ENCODE measurements at places on chromosomes 7 and 10. TPM values are rescaled to one million over a fixed set of nuclear protein-coding genes. Genes with fewer than 3 reads are reported as not detected.

DNA sequence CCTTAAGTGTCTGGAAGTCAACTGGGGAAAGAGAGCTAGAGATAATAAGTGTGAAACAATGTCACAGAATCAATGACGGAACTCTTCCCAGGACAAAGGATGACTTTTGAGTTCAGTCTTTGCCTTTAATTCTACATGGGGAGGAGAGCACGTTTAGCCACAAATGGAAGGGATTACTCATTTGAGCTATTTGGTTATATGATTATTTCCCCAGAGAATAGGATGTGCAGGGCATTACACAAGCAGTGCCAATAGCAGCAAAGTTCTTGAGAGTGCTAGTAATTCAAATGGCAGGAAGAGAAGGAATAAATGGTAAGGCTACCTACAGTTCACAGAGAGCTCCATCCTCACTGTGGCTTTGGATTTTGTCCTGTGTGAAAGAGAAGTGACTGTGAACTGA, 6.0 kb downstream of the EGFR start:
- H3K27ac ChIP-seq = no peak overlapping the region
- DNase-seq = no peak
- H3K4me1 ChIP-seq = no peaks in the 10 kb centered on the region
- no peaks in the 10 kb centered on the region for H3K27me3 ChIP-seq

- peak overlapping the region; percentile 98 for H3K27ac ChIP-seq
- no peak for DNase-seq
- peaks cover 26% of the 10 kb centered on the region for H3K4me1 ChIP-seq
- H3K36me3 ChIP-seq = no peaks in the 10 kb centered on the region
- no peaks in the 10 kb centered on the region for H3K27me3 ChIP-seq
- peak overlapping the region; percentile 92 for H3K4me3 ChIP-seq
These were observed 701 bp upstream of the CUL1 start for GRCh38 chr7:148698007-148698396.

Gene CAV2
- total RNA-seq = 13.9 TPM

GRCh38 chr10:76106611-76107010, 675.2 kb downstream of the LRMDA start:
- no peak overlapping the region for H3K27ac ChIP-seq
- H3K36me3 ChIP-seq = no peaks in the 10 kb centered on the region
- H3K27me3 ChIP-seq = no peaks in the 10 kb centered on the region
- no peak overlapping the region for H3K4me3 ChIP-seq
- no peaks in the 10 kb centered on the region for H3K4me1 ChIP-seq
- DNase-seq = no peak

Gene TRPV5
- not detected for total RNA-seq

Gene MNX1
- total RNA-seq = 41.9 TPM

DNA sequence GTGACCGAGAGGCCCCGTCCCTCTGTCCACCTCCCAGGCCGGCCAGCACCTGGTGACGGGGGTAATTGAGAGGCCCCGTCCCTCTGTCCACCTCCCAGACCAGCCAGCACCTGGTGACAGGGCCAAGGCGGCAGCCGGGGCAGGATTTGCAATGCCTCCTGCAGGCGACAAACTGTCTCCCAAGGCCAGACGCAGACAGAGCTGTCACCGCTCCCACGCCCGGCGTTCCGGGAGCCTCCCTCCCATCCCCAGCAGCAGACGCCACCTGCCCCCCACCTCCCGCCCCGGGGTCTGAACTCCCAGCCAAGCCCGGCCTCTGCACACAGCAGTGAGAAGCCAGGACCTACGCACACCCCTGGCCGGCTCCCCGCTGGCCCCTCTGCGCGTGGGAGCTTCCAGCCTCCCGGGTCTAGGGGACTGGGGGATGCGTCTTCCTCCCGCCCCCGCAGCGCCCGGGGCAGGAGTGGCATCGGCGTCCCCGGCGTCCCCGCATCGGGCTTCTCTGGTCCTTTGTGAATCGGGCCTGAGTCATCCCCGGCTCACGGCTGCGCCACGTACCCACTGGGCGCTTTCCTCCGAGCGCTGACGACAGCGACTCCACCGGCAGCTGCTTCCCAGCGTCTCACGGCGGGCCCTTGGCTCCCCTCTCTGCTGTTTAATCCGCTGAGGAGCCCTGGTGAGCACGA, 95.1 kb upstream of the DIP2C start:
- DNase-seq = no peak
- no peaks in the 10 kb centered on the region for H3K27me3 ChIP-seq
- H3K4me1 ChIP-seq = no peaks in the 10 kb centered on the region
- H3K4me3 ChIP-seq = peak overlapping the region; percentile 48
- H3K27ac ChIP-seq = no peak overlapping the region

- no peaks in the 10 kb centered on the region for H3K36me3 ChIP-seq
- no peaks in the 10 kb centered on the region for H3K27me3 ChIP-seq
- no peak overlapping the region for H3K27ac ChIP-seq
- no peak for DNase-seq
These were observed 36.4 kb upstream of the JCAD start for GRCh38 chr10:30095631-30096422.

DNA sequence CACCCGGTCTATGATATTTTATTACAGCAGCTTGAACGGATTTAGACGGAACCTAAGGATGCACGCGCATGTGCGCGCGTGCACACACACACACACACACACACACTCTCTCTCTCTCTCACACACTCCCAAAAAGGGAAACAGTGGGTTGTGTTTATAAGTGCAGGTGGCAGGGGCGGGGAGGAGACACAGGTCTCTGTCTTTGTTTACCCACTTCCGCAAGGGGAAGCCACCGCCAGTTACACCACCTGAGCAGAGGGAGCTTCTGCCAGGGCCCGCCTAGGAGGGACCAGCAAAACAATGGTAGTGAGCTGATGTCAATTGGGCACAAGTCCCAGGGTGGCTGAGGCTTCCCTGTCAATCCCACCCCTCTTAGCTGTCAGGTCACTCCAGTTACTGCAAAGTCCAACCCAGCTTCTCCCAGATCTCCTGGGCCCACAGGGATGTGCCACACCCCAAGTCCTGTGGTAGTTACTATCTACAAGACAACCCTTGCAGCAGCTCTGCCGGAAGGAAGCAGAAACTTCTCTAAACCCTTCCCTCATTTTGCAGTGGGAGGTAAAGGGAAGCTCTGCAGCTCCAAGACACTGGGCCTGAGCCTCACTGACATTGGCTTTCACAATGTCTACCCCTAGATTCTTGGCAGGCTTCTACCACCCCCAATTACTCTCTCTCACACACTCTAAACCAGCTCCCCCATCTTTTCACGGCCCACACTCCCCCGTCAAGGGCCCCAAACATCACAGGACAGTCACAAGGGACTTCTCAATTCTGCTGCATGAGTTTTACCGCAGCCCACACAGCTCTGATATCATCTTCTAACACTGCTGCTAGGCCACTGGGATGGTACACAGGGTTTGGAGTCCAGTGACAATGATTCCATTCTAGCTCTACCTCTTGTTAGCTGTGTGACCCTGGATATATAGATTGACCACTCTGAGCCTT, 17.6 kb downstream of the ANXA11 start:
- H3K4me1 ChIP-seq = peaks cover 42% of the 10 kb centered on the region
- H3K27me3 ChIP-seq = no peaks in the 10 kb centered on the region
- no peaks in the 10 kb centered on the region for H3K36me3 ChIP-seq
- DNase-seq = peak; percentile 74
- peak overlapping the region; percentile 15 for H3K4me3 ChIP-seq

Gene HDAC9
- 6.0 TPM for total RNA-seq

DNA sequence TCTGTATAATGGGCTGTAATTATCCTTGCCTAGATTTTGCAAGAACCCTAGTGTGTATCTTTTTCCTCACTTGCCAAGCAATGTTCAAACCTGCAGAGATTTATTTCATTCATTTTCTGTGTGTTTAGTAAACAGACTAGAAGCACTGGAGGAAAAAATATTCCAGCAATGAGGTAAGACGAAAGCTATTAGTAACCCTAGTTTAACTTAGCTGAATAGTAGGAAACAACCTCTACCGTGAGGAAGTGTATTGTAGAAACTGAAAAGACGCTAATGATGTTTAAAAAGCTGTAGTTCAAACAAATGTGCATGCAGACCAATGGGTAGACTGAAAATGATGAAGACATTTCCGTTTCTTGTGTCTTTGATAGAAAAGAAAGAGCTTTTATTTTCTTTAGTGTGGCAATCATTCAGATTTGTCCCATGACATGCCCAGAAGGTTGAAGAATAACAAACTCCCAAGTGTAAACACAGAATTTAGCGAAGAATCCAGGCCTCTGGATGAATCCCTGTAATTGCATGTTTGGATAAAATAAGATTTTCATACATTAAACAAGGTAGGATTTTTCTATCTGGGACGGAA, 20.7 kb downstream of the CAV1 start:
- H3K27ac ChIP-seq = peak overlapping the region; percentile 63
- H3K36me3 ChIP-seq = no peaks in the 10 kb centered on the region
- H3K4me3 ChIP-seq = no peak overlapping the region
- peaks cover 9% of the 10 kb centered on the region for H3K4me1 ChIP-seq

DNA sequence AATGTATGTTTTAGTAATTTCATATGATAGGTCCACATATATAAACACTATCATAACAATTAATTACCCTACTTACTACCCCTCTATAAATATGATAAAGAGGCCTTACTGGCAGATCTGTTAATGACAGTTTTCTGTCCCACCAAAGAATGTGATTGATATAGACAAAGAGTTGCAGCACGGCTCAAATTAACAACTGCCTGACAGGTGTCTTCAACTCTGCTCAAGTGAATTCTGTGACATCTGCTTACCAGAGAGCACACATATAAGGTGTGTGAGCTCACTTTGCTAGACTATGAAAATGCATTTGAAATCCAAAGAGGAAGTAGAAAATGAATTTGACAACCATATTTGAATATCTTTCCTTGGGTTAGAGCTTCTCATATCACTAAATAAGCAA, 36.6 kb downstream of the CACNA2D1 start:
- no peaks in the 10 kb centered on the region for H3K4me1 ChIP-seq
- no peak overlapping the region for H3K4me3 ChIP-seq
- H3K27me3 ChIP-seq = no peaks in the 10 kb centered on the region
- no peak for DNase-seq
- H3K27ac ChIP-seq = no peak overlapping the region

Gene AS3MT
- not detected for total RNA-seq

DNA sequence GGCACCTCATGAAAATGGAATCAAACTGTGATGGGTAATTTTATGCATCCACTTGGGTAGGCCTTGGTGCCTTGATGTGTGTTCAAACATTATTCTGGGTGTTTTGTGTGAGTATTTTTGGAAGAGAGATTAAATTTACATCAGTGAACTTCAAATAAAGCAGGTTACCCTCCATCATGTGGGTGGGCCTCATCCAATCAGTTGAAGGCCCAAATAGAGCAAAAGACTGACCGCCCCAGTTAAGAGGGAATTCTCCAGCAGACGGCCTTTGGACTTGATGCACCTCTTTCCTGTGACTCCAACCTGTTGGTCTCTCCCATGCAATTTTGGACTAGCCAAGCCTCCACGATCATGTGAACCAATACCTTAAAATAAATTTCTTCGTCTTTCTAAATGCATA, 97.7 kb upstream of the DPP6 start:
- no peaks in the 10 kb centered on the region for H3K4me1 ChIP-seq
- H3K27me3 ChIP-seq = no peaks in the 10 kb centered on the region
- H3K27ac ChIP-seq = no peak overlapping the region
- DNase-seq = no peak
- no peak overlapping the region for H3K4me3 ChIP-seq

Gene UNC5B
- 31.3 TPM for total RNA-seq

Gene PTPN20
- total RNA-seq = not detected

Gene C10orf95
- total RNA-seq = not detected

DNA sequence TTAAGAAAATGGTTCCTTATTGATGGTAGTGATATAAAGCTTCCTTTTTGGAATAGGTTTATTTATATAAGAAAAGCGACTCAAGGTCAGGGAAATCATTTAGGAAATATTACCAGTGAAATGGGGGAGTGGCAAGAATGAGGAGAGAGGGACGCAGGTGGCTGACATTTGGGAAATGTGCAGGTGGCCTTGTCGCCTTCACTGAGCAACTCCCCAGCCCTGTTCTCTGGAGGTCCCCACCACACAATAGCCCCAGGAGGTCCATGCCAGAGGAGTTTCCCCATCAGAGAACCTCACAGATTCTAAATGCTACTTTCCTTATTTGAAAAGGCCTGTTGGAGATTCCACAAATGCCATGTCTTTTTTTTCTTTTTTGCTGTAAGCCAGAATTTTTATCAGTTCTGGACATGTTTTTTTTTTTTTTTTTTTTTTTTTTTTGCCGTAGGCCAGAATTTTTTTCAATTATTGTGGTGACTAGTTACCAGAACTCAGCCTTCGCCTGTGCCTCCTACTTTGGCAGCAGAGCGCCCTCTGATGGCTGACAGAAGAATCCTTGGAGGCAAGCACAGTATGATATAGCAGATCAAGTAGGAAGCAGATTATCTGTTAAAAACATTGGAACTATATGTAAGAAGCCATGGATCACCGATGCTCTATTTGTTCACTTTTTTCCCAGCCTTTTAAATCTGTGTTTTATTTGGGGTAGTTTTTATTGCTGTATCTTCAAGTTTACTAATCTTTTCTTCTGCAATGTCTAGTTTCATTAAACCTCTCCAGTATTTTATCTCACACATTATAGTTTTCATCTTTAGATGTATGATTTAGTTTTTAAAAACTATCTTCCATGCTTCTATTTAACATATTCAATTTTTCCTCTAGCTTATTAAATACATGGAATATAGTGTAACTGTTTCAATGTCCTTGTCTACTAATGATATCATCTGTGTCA, 18.6 kb downstream of the OPALIN start:
- no peak overlapping the region for H3K4me3 ChIP-seq
- DNase-seq = no peak
- H3K4me1 ChIP-seq = no peaks in the 10 kb centered on the region
- no peak overlapping the region for H3K27ac ChIP-seq

GRCh38 chr10:101848894-101849351, 5.3 kb upstream of the KCNIP2 start:
- H3K36me3 ChIP-seq = peaks cover 45% of the 10 kb centered on the region
- no peak for DNase-seq
- H3K4me3 ChIP-seq = no peak overlapping the region

DNA sequence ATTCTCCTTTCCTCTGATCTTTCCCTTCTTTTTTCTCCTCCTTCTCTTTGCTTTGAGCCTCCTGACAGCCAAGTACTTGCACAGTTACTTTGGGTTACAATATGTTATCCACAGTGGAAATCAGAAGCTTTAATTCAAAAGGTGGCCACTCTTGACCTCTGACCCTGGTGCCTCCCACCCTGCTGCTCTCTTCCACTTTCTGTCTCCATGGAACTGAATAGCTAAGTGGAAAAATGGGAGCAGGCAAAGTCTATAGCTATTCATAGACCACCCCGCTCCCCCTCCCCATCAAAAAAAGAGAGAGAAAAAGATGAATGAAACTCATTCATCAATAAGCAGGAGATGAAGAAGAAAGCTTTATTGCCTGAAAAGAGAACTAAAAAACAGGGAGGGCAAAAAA, 39.4 kb downstream of the PTN start:
- H3K27me3 ChIP-seq = no peaks in the 10 kb centered on the region
- H3K36me3 ChIP-seq = no peaks in the 10 kb centered on the region
- H3K4me1 ChIP-seq = no peaks in the 10 kb centered on the region
- no peak overlapping the region for H3K4me3 ChIP-seq
- H3K27ac ChIP-seq = no peak overlapping the region
- DNase-seq = no peak
